ENCODE measurements at places on chromosomes 3 and 15.
A peak's percentile ranks its signal among the peaks of the same experiment; 100 is the strongest.

- no peak for DNase-seq
These were observed 454.8 kb upstream of the CBLB start for GRCh38 chr3:106323586-106323985.

GRCh38 chr3:54988838-54989630, 61.2 kb upstream of the LRTM1 start:
- no peak for DNase-seq

DNA sequence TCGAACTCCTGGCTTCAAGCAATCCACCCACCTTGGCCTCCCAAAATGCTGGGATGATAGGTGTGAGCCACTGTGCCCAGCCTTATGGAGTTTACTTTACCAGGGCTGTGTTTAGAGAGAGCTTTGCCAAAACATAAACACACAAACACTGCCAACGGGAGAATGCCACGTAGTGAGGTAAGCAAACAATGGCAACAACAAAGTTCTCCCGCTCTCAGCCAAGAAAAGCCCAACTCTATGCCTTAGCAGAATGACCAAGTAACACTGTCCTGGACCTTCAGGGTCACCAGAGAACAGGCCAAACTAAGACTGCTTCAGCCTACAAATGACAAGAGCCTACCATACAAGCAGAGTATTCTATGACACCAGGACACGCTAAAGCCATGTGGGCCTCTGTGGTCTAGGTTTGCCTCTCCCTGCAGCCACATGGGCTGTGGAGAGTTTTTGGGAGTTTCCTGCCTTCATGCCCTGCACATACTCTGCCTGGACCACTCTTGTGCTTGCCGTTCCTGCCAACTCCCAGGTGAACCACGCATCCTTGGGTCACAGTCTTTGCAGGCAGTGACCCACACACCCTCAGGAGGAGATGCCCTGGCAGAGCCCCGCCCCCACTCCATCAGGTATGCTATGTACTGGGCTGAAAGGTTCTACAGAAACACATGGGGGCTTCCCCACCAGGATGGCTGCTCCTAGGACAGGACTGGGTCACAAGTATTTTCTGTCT, 21.6 kb upstream of the CNBP start:
- DNase-seq, result no peak

DNA sequence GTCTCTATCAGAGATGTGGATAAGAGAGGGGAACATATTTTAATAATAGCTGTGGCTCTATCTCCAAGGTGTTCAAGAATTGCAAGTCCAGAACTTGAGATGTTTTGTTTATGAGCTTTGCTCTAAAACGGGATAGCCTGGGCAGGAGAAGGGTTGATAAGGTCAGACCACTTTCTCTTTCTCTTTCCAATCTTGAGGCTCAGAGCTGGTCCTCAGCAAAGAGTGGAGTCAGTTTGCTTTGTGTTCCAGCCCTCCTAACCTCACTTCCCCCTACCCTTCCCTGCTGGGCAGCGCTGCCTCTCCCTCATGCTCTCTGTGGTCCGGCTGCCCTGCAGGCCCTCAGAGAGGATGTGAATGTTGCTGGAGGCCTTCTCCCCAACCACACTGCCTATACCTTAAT, 13.8 kb downstream of the KLHL6 start:
- DNase-seq, result no peak

GRCh38 chr15:74788683-74789151, 6.8 kb downstream of the CSK start:
- peak; percentile 53 for DNase-seq

Measured in stimulated activated CD4-positive, alpha-beta T cell treated with anti-CD3 and anti-CD28 coated beads, Interleukin-1b, Interleukin-23, amount 100 ng/mL, for 48 hours (primary cell).